Activated T-helper 17 cell treated with anti-CD3 and anti-CD28 coated beads, Interleukin-2, amount 50 U/mL, for 72 hours (primary cell): ENCODE measurements at places on chromosomes 7 and 10.

DNA sequence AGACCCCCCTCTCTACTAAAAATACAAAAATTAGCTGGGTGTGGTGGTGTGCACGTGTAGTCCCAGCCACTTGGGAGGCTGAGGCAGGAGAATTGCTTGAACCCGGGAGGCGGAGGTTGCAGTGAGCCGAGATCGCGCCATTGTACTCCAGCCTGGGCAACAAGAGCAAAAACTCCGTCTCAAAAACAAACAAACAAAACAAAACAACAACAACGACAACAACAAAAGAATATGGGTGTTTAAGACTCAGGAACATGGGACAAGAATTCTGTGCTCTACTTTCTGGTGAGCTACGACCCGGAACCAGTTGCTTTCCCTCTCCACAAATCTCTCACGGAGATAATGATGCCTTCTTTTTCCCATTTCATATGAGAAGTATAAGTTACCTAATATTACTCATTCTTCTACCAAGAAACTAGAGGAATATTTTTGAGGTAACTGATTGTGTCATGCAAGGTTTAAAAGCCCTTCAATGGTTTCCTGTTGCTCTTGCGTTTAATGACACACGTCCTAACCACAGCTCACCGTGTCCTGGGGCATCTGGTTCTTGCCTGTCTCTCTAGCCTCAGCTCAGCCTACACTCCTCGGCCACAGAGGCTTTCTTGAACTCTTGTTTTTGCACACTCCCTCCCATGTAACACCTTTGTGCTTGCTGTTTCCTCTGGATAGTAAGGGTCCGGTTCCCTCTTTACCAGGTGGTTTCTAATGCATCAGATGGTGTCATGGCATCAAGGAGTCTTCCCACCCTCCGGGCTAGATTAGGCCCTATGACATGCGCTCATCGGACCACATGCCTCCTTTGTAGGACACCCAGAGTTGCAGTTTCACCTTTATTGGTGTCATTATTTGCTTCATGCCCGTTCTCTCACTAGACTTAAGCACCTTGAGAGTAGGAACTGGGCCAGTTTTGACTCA, 67.5 kb downstream of the PFKFB3 start:
- ATAC-seq: peak; percentile 76

- no peak for ATAC-seq
Measured at GRCh38 chr7:1608318-1608717, 38.5 kb upstream of the PSMG3 start.

DNA sequence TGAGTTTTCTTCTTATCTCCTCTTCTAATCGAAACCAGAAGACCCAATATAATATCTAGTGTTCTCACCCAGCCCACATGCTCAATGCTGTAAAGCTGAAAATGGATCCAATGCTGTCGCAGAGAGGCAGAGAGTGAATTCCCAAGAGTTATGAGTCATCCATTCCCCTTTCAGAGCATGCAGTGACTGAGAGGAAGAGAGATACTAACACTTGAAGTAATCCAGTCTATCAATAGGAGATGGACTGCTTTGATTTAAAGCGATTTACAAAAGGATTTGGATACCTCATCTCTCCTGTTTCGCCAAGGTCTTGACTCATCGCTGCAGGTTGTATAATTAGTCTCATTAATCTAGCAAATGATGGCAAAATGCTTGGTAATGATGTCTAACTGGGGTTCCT, 41.5 kb upstream of the PRKCQ start:
- ATAC-seq: peak; percentile 31

DNA sequence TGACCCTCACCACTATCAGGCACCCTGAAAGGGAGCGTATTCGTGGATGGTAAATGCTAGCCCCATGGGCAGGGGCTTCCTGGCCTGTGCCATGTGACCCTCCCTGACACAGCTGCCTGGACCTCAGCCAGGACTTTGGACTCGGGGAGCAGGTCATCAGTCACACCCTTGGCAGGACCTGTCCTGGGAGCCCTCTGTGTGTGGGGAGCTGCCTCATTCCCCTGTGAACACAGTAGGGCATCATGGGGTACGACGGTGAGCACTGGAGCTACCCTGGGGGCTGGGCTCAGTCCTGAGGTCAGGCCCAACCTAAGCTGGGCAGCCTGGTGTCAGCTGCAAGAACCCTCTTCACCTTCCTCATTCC, 129.3 kb upstream of the FAM20C start:
- ATAC-seq: no peak

GRCh38 chr10:61974601-61975390, 73.3 kb downstream of the ARID5B start:
- no peak for ATAC-seq

DNA sequence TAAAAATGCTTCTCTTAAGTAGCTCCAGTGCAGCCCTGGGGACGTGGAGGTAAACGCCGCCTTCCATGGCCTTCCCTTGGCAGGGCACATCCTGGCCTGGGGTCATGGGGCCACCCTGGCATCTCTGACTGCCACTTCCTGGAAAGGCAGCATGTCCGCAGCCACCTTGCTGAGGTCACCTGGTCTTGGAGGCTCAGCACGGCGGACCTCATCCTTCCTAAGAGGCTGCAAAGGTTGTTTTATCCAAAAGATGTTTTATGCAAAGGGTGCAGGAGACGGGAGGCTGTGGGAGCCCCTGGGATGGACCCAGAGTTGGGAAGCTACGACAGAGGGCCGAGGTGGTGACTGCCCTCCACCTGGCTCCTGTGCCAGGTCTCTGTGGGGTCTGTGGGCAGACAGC, 106.0 kb downstream of the TCERG1L start:
- no peak for ATAC-seq

DNA sequence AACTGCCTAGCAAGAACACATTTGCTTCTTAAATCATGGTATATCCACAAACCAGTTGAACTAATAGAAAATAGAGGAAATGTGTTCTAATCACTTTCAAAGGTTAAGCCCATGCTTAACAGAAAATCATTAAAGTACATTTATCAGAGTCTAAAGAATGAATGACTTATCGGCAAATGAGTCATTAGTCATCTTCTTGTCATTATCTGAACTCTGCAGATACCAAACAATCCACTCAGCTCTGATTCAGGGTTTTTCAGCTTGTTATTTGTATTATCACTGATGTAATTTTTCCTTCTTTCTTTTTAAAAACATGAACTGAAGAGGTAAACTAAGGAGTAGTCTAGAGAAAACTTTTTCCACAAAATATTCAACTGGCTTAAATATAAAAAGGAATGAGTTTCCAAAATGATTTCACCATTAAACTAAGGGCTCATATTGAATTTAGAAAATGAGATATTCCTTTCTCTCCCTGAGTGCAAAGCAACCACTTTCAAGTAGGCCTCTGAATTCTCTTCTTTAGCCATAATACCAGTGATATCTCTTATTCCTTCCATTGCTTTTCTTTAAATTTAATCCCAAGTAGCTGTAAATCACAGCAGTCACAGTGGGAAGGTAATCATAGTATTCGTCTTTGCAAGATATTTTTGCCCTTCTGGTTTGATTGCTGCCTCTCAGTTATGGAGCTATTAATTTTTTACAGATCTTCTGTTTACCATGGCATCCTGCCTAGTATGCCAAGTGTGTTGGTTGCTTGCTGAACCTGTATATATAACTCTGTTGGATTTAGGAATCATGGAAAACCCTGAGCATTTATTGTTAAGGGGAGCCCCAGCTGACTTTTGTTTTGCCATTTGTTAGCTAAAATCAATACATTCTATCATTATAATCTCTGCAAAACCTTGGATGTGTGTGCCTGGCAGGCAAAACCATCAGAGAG, 125.1 kb downstream of the THSD7A start:
- no peak for ATAC-seq

DNA sequence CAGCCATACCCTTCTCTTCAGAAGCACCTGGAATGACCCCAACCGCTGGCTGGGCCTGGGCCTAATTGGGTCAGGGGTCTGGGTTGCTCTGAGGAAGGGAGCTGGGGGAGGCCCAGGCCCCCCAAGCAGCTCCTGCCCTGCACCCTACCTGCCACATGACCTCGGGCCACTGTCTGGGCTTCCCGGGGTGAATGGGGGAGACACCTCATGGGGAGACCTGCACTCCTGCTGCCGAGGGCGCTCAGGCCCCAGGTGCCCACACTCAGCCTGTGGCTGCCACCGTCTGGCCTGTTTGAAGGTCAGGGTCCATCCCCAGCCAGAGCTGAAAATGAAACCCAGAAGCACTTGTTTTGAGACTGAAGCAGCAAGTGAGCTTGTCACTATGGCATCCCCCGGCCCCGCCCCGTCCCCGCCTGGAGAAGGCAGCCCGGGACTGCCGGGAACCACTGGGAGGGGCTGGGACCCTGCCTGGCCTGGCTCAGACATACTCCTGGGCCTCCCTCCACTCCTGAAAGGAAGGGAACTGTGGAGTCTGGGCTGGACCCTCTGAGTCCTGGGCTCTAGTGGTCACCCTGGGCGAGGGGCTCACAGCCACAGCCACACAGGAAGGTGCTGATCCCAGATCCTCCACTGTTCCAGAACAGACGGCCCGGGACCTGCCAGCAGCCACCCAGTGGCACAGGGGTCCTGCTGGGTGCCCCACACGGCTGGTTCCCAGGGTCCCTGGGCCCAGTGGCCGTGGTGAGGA, 7.4 kb upstream of the MICALL2 start:
- ATAC-seq: peak; percentile 6

- no peak for ATAC-seq
Measured at GRCh38 chr7:46932676-46933424, 649.1 kb downstream of the TNS3 start.

DNA sequence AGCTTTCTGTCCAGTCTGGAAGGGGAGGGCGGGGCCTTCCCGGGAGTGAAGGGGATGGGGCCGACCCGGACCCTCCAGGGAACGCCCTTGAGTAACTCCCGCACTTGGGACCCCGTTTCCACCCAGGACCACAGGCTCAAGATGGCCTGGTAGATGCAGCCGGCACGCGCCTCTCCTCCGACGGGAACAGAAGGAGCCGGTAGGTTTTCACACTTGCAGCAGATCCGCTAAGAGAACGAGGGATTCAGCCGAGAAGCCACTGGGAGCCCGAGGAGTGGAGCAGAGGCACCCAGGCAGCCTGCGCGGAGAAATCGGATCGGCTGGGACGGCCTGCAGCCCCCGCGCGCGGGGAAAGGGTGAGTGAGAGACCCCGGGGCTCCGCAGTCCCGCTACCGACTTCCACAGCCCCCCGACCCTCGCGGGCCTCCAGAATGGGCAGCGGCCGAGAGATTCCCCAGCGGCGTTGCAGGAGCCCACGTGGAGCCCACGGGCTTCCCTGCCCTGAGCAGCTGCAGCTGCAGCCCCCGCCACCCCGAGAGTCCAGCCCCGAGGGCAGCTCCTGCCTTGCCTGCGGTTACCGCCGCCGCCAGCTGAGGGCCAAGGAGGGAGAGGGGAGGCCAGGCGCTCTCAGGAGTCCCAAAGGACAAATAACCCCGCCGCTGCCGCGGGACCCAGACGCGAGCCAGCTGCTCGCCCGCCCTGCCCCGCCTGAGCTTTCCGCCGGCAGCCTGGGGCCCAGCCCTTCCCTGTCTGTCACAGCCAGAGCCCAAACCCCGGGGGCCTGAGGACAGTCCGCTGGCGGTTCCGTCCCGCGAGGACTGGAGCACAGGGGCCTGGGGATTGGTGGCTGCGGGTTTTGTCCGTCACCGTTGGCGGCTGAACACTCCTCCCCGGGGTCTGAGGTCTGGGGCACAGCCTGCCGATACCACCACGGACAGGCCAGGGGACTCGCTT, 21.8 kb downstream of the IFT22 start:
- ATAC-seq: no peak

DNA sequence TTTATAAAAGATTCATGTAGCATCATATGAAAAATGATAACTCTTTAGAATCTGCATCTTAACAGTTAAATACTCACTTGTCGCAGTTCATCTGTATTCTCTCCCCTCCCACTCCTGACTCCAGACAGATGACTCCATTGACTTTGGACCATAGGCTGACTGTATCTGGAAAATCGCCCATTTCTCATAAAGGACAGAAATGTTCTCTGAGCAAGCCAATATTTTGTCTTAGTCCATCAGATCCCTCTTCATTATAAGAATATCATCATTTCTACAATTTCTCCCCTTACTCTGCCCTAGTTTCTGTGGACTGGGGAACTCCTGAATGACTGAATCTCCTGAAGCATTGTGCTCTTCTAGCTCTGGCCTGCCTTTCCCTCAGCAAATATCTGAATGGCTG, 125.4 kb downstream of the SEMA3D start:
- ATAC-seq: no peak

- no peak for ATAC-seq
Measured at GRCh38 chr10:14595526-14596182, 179.0 kb downstream of the FAM107B start.
